Smooth muscle cell of the pulmonary artery (primary cell): ENCODE measurements at places on chromosomes 13 and 19. TPM values are rescaled to one million over a fixed set of nuclear protein-coding genes. Genes with fewer than 3 reads are reported as not detected.

DUXA gene
- total RNA-seq: not detected in 2 replicates

FAM124A gene
- total RNA-seq: 1.4 and 2.2 TPM in 2 replicates

PSG1 gene
- total RNA-seq: 1.7 TPM in 1 of 2 replicates, not detected in the other

SIGLEC6 gene
- total RNA-seq: not detected in 2 replicates

SLC17A7 gene
- 0.17 and 0.20 TPM in 2 replicates for total RNA-seq

WDFY2 gene
- total RNA-seq: 14.2 and 16.2 TPM in 2 replicates
